ENCODE measurements at places on chromosomes 5 and 9.
A peak's percentile ranks its signal among the peaks of the same experiment; 100 is the strongest.

DNA sequence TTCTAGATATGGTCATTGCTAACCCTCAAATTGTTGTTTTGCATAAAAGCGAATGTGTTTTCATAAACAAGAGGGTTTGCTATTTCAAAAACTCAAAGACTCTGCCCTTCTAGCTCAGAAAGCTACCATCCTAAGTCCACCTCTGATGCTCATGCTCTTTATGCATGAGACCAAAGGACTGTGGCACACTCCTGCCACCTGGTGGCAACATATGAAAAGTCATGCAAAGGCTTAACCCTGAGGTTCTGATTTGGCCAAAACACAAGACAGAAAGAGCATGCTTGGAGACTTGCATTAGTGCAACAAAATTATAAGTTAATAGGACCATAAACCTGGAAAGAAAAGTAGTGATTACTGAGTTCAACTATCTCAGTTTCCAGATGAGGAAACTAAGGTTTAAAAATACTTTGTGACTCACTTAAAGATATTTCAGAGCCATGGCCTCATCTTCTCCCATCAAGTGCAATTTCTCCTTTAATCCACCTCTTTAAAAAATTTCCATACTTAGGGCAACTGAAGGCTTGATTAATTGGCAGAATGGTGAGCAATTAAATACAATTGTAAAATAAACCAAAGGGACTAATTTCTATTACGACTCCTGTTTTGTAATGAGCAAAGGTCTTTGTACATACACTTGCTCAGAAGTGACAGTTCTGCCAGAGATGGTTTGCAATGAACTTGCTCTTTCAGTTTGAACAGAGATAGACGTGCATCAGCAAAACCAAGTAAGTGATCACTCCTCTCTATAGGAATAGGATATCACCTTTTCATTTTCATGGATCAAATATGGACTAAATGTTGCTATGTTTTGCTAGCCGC lies 110.7 kb upstream of the RAD23B start:
- DNase-seq: peak; percentile 80

- no peak for DNase-seq
Observed at GRCh38 chr5:107389775-107390148, 281.0 kb downstream of the EFNA5 start.

DNA sequence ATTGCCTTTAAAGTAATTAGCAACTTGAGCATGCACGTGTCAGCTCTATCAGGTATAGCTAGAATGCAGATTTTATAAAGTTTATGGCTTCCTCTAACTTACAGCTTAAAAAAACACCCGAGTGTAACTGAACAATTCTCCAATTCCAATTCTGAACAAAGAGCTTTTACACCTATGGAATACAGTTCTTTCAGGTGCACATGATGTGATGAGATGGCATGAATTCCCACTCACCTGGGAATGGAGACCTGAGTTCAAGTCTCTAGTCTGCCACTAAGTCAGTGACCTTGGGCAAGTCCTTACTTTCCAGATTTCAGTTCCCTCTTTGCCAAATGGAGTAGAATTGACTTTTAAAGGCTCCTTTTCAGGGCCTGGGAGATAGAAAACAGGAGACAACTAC lies 1.8 kb downstream of the ZFAND5 start:
- no peak for DNase-seq

GRCh38 chr5:42772265-42772993 lies 15.8 kb downstream of the CCDC152 start:
- peak; percentile 1 for DNase-seq

All from fibroblast of upper back skin (primary cell).